ENCODE measurements at places on chromosomes 6 and 20. TPM values are rescaled to one million over a fixed set of nuclear protein-coding genes. Genes with fewer than 3 reads are reported as not detected.

- H3K36me3 ChIP-seq = peaks cover 19% of the 10 kb centered on the region
- DNase-seq = peak; percentile 23
- peaks cover 3% of the 10 kb centered on the region for H3K4me1 ChIP-seq
- H3K27me3 ChIP-seq = no peaks in the 10 kb centered on the region
- no peak overlapping the region for H3K27ac ChIP-seq
Measured at GRCh38 chr6:129312880-129313279, 397.1 kb downstream of the ARHGAP18 start.

GRCh38 chr6:121142093-121142492, 192.2 kb downstream of the TBC1D32 start:
- no peaks in the 10 kb centered on the region for H3K27me3 ChIP-seq
- DNase-seq = no peak
- no peaks in the 10 kb centered on the region for H3K4me1 ChIP-seq
- H3K4me3 ChIP-seq = no peak overlapping the region
- no peaks in the 10 kb centered on the region for H3K36me3 ChIP-seq

GRCh38 chr6:37239950-37240713, 17.4 kb upstream of the TBC1D22B start:
- H3K4me3 ChIP-seq = no peak overlapping the region
- peak; percentile 99 for DNase-seq
- no peaks in the 10 kb centered on the region for H3K36me3 ChIP-seq
- H3K27ac ChIP-seq = peak overlapping the region; percentile 87
- H3K4me1 ChIP-seq = peaks cover 38% of the 10 kb centered on the region

TRIM38 gene
- 4.8 TPM for total RNA-seq

Measured in muscle of leg (tissue), 16 donors.